ENCODE measurements at places on chromosomes 1 and 21. TPM values are rescaled to one million over a fixed set of nuclear protein-coding genes. Genes with fewer than 3 reads are reported as not detected.

SPRR1B gene
- not detected for total RNA-seq

KNCN gene
- total RNA-seq = not detected

CHI3L1 gene
- not detected for total RNA-seq

MKNK1 gene
- total RNA-seq = 16.8 TPM

AMY1C gene
- not detected for total RNA-seq

LCE1B gene
- not detected for total RNA-seq

PDXK gene
- 235 TPM for total RNA-seq

VCAM1 gene
- 0.08 TPM for total RNA-seq

NOS1AP gene
- total RNA-seq = 0.51 TPM

APCS gene
- not detected for total RNA-seq

Measured in A549 treated with CORT108297 at 1 μM for 4 hours (cell line).